ENCODE measurements at places on chromosomes 11 and 22. TPM values are rescaled to one million over a fixed set of nuclear protein-coding genes. Genes with fewer than 3 reads are reported as not detected.

Gene OTUB1
- 106 TPM for polyA plus RNA-seq

Gene CDK2AP2
- polyA plus RNA-seq: 30.5 TPM

Gene OTOG
- polyA plus RNA-seq: not detected

Gene KRTAP5-11
- 2.2 TPM for polyA plus RNA-seq

Gene CCDC116
- not detected for polyA plus RNA-seq

Gene SCARF2
- polyA plus RNA-seq: not detected

Gene UNC93B1
- polyA plus RNA-seq: not detected

Gene APOL5
- not detected for polyA plus RNA-seq

Gene OR8H3
- not detected for polyA plus RNA-seq

Gene IGLL5
- polyA plus RNA-seq: not detected

Gene APOBEC3A
- not detected for polyA plus RNA-seq

Gene TRIM51
- not detected for polyA plus RNA-seq

Gene ROBO4
- polyA plus RNA-seq: not detected

Gene NLRP14
- polyA plus RNA-seq: 0.07 TPM

Gene SYCE3
- polyA plus RNA-seq: 43.1 TPM

Gene DBX1
- not detected for polyA plus RNA-seq

Gene VSTM5
- polyA plus RNA-seq: 1.8 TPM

Gene OR5B21
- not detected for polyA plus RNA-seq

Gene OR8G5
- polyA plus RNA-seq: not detected

Gene IMMP1L
- polyA plus RNA-seq: 238 TPM

Gene IL17REL
- polyA plus RNA-seq: not detected

Gene BEST1
- not detected for polyA plus RNA-seq

Gene CHRM1
- not detected for polyA plus RNA-seq

Gene GAL
- not detected for polyA plus RNA-seq

Gene PRR5
- polyA plus RNA-seq: 0.50 TPM

Gene COX8A
- 753 TPM for polyA plus RNA-seq

Gene OR51A2
- not detected for polyA plus RNA-seq

Gene CCDC34
- 6.8 TPM for polyA plus RNA-seq

Gene TMEM218
- 11.5 TPM for polyA plus RNA-seq

Gene MIAT
- polyA plus RNA-seq: 20.1 TPM
